Iris pigment epithelial cell (primary cell): ENCODE measurements at places on chromosomes 13 and 19.

DNA sequence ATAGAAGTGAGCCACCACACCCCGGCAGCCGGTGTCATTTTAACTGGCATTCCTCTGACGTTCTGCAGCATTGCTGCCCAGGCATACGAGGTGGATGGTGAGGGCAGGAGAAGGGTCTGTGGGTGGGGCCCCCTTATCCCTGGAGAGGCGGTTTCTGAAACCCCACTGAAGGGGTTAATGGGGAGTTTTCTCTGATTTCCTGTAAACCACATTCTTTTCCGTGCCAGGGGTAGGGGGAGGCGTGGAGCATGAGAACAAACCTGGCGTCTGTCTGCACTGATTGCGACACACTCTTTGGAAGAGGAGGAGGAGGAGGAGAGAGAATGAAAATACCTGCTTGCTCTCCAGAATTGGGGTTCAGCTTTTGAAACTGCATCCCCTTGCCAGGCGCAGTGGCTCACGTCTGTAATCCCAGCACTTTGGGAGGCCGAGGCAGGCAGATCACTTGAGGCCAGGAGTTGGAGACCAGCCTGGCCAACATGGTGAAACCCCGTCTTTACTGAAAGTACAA, 2.7 kb upstream of the C3 start:
- DNase-seq: peak; percentile 76

DNA sequence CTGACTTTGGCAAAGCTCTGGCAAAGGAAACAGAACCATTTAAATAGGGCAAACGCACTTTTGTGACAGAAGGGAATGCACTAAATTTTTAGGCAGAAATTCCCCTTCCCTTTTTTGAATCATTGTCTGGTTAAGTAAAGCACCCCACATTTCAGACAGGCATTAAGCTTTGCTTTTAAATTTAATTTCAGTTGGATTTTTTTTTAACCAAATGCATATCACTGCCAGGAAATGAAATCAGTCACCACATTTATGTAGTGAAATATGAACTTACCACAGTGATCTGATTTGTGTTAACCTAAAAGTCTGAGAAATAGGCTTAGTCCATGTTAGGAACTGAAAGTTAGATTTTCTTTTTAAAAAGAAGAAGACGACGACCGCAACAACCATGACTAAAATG, 10.8 kb downstream of the GPR183 start:
- peak; percentile 54 for DNase-seq

GRCh38 chr19:56155124-56155687, 14.1 kb downstream of the ZNF444 start:
- DNase-seq: no peak

- DNase-seq: no peak
Observed at GRCh38 chr13:113671066-113672001, 4.3 kb downstream of the GRK1 start.

DNA sequence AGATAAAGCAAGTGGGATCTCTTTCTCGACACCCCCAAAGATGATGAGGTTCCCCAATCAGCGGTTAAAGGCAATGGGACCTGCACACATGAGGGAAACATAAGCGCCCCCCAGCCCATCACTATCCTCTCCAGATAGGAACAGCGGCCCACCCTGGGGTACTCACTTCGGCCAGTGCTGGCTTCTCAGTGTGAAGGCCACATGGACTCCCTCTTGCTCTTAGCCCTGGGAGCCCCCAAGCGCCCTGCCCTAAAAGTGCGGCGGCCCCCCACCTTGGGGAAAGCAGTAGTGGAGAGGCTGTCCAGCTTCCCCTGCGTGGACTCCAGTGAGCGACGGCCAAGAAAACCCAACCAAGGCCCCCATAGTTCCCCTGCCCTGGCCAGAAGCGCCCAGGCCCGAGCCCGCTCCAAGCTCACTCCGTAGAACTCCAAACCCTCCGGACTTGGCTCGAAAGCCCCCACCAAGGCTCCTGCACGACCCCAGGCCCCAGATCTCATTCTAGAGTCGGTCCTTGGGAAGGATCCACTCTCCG, 1.0 kb downstream of the CACNA1A start:
- DNase-seq: no peak

DNA sequence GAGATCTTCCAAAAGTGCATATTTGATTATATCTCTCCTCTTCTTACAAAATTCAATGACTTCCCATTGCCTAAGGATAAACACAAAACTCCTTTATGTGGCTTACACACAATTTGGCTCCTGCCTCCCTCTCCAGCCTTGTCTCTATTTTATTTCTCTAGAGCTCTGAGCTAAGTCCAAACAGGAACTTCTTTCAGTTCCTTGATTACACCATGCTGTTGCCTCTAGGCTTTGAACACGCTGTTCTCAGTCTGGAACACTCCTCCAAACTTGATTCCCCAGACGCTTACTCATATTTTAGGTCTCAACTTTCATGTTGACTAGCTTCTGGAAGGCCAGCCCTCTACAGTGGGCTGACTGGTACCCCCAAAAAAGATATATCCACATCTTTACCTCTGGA, 258.5 kb downstream of the COG6 start:
- DNase-seq: peak; percentile 98

DNA sequence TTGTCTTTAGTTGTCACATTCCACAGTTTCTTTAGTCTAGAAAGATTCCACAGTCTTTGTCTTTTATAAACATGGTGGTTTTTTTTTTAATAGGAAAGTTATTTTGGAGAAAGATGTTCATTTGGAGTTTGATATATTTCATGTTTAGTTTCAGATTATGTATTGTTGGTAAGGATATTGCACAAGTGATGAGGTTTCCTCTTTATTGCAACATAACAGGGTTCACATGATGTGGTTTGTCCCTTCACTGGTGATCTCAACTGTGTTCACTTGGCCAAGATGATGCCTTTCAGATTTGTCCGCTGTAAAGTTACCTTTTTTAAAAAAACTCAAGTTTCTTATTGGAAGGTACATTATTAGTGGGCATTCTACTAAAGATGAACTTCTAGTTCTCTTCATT, 3.2 kb downstream of the ZNF230 start:
- peak; percentile 75 for DNase-seq

DNA sequence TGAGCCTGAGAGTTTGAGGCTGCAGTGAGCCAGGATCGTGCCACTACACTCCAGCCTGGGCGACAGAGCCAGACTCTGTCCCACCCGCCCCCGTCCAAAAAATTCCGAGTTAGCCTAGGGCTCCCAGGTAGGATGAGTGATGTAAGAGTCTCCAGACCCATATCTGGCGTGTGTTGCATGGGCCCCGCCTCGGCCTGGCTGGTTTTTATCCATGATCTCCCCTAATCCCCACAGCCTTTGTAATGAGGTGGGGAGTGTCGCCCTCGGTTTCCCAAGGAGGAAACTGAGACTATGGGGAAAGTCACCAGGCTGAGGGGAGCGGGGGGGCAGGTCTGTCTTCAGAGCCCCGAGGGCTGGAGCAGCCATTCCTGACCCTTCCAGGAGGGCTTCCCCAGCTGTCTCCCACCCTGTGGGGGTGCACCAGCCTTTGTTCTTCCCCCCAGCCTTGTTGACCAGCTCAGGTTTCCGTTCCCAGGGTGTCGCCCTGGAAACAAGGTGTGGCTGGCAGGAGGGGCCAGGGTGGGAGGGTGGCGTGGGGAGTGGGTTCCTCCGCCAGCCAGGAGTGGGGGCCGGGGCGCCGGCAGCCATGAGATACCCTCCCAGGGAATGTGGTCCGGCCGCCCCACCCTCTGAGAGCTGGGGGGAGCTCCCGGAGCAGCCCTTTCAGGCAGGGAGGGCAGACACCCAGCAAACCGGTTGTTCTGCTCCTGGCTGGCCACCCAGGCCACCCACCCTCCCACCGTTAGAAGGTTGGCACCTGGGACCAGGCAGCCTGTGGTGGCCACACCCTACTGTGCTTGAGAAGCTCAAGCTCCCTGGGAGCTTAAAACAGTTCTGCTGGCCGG, 11.5 kb downstream of the MYH14 start:
- no peak for DNase-seq

- peak; percentile 6 for DNase-seq
Observed at GRCh38 chr13:25247360-25247759, 39.9 kb downstream of the MTMR6 start.

GRCh38 chr13:112073245-112074138, 6.5 kb downstream of the SOX1 start:
- DNase-seq: no peak

DNA sequence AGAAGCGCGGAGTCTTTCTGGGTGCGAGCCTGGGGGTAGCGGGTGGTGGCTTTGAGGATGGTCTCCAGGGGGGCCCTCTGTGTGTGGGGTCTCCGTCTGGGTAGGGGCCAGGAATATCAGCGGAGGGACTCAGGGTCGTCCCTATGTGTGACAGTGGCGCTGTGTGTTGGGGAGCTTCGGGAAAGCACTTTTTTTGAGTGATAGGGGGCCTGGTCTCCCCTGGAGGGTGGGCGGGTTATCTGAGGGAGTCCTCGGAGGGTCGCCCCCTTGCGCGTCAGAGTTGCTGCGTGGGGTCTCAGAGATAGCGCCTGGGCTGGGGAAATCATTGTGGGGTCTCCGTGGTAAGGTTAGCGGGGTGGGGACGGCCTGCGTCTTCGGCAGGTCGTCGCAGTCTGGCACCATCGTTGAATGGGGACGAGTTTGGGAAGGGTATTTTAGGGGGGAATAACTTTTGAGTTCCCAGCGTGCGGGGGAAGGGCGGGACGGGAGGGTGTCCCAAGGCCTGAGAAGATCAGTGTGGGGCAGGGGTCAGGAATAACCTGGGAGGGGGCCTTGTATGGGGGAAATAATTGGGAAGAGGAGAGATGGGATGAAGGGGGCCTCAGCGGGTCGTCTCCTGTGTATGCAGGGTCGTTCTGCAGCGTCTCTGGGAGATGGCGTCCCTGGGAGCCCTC, 857 bp downstream of the IER2 start:
- DNase-seq: no peak

DNA sequence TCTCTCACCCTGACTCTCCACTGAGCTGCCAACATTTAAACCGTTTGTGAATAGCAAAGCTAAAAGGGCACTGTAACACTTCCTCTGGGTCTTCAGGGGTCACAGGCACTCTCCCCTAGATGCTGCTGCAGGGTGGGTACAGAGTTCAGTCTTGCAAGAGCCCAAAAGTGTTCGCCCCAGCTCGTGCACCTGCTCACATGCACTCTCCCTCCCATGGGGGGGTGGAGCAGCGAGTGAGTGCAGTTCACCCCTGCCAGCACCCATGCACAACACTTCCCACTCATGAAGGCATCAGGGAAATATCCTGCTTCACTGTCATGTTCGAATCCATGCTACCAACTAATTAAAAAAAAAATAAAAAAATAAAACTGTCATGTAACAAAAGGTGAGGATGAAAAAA, 950.7 kb upstream of the PRR20A start:
- no peak for DNase-seq

DNA sequence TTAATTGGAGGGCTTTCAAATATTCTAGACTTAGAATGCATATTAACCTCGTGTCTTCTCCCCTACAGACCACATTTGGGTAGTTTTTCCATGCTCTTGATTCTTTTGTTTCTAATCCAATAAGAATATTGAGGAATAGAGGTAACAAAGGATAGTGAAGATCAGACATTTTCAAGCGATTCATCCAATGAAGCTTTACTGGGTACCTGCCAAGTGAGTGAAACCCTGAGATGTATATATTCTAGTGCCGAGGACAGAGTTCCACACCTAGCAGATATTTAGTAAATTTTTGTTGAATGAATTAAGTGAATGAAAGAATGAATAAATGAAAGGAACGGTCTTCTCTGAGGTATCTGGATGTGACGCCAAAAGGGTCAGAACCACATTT, 442 bp upstream of the RFC3 start:
- no peak for DNase-seq
